ENCODE measurements at places on chromosomes 2 and 18.

- no peak for DNase-seq
These were observed 80.2 kb downstream of the CLHC1 start for GRCh38 chr2:55151733-55152433.

DNA sequence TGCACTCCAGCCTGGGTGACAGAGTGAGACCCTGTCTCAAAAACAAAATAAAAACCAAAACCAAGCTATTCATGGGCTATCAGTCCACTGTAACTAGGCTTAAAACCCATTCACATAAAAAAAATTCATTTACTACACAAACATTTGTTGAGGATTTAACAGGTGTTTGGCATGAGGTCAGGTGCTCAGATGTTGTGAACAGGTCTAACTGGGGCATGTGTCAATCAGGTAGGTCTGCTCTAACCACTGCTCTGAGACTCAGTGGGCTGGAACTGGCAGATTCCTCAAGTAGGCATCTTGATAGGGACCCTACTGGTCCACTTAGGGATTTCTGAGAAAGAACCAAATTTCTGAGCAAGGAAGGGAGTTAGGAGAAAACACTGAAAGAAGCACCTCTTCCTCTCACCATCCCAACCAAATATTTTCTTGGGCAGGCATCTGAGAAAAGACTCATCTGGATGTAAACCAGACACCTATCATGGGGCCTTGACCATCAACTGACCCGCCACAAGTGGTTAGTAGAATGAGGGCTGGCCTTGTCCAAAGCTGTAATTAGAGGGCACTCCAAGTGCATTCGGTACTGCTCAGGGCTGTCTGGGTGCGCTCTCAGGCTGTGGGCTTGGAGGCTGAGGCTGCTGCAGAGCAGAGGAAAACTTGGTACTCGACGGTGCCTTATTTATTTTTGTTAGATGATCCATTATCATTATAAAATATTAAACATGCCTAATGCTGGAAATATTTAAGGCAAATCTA is 33.9 kb downstream of the WIPF1 start:
- no peak for DNase-seq

DNA sequence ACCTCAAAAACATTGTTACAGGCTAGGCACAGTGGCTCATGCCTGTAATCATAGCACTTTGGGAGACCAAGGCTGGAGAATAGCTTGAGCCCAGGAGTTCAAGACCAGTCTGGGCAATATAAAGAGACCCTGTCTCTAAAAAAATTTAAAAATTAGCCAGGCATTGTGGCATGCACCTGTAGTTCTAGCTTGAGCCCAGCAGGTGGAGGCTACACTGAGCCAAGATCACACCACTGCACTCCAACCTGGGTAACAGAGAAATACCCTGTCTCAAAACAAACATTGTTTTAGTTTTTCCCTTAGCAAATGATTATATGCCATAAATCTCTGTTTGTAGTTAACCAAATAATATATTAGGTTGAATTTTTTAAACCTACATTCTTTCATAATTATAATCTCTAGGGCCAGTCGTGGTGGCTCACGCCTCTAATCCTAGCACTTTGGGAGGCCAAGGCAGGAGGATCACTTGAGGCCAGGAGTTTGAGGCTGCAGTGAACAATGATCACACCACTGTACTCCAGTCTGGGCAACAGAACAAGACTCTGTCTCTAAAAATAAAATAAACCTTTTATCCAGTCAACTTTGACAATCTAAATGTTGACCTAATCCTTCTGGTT is 13.3 kb upstream of the CYP20A1 start:
- peak; percentile 11 for DNase-seq

GRCh38 chr2:201018636-201019035 is 52.8 kb downstream of the HYCC2 start:
- DNase-seq, result no peak

GRCh38 chr18:39454866-39455265 is 1889.3 kb upstream of the CELF4 start:
- no peak for DNase-seq
